NCI-H187 treated with DMSO at 0.1 percent for 48 hours (cell line): ENCODE measurements at places on chromosomes 1 and 21.

- no peak for DNase-seq
Observed at GRCh38 chr1:15884477-15884876, 37.0 kb downstream of the SPEN start.

DNA sequence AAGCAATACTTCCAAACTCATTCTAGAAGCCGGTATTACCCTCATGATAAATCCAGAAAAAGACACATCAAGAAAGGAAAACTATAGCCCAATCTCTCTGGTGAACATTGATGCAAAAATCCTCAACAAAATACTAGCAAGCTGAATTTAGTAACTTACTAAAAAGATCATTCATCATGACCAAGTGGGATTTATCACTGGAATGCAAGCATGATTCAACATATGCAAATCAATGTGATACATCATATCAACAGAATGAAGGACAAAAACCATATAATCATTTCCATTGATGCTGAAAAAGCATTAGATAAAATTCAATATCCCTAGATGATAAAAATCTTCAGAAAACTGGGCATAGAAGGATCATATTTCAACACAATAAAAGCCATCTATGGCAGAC lies 402.9 kb downstream of the TGFB2 start:
- no peak for DNase-seq

GRCh38 chr1:111471012-111471411 lies 2.8 kb upstream of the C1orf162 start:
- DNase-seq: no peak

GRCh38 chr1:197314682-197315081 lies 46.6 kb downstream of the CRB1 start:
- no peak for DNase-seq

- DNase-seq: no peak
Observed at GRCh38 chr1:247299723-247300381, 31.8 kb downstream of the ZNF496 start.

DNA sequence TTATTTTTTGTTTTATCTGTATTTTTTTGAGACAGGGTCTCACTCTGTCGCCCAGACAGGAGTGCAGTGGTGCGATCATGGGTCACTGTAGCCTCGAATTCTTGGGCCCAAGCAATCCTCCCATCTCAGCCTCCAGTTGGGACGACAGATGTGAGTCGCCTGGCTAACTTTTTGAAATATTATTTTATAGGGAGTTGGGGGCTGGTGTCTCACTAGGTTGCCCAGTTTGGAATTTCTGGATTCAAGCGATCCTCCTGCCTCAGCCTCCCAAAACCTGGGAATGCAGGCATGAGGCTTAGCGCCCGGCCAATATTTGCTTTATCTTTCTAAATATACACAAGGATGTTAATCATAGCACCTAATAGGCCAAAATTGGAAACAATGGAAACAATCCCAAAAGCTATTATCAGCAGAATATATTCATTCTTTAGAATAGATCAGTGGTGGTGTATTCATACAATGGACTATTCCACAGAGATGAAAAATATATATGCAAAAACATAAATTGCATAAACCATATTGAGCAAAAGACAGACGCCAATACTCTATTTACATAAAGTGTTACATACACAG lies 55.9 kb downstream of the DAP3 start:
- no peak for DNase-seq

DNA sequence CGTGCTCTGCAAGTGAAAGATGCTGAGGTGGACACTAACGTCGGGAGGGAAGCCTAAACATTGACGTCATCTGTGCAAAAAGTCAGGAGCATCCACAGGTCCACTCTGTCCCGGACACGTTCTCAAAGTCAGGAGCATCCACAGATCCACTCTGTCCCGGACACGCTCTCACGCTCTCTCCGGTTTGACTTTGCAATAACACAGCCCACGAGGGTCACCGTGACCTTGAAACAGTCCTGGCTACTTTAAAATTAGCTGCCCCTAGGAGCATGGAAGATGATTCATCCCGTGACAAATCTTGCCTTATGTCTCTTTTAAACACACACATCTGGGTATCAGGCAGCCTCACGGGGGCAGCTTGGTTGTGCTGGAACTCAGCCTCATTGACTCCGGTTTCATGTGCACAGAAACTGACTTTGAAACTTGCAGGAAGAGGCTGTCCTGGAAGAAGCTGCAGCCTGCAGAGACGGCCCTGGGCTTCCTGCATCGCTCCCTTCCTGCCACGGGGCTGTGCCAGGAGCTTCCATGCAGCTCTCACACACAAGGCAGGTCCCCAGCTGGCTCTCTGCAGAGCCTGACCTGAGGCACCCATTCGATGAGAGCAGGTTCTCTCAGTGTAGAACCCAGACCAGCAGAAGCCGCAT lies 18.1 kb upstream of the COL18A1 start:
- no peak for DNase-seq

GRCh38 chr1:117093091-117093534 lies 28.4 kb downstream of the TRIM45 start:
- no peak for DNase-seq

GRCh38 chr1:14915356-14916054 lies 238.0 kb upstream of the TMEM51 start:
- DNase-seq: no peak

GRCh38 chr1:233939451-233939850 lies 35.0 kb downstream of the SLC35F3 start:
- DNase-seq: no peak

GRCh38 chr1:218496561-218496960 lies 151.4 kb downstream of the TGFB2 start:
- DNase-seq: no peak

- no peak for DNase-seq
Observed at GRCh38 chr1:908661-909060, 15.1 kb upstream of the SAMD11 start.

DNA sequence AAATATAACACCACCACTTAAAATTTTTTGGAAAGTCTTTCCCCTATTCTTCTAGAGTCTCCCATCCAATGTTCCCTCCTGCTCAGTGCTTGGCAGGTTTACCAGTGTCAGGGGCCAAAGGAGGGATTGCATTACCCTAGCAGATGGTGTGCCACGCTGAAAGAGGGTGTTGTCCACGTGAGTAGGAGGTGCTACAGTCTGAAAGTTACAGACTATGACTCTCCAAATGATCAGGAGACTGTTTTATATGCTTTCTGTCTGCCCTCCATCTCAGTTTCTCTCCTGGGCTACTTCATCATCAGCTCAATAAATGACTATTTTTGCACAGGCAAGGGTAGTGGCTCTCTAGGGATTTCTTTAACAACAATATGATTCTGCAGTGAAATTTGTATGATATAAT lies 31.3 kb upstream of the ANGPTL7 start:
- no peak for DNase-seq

DNA sequence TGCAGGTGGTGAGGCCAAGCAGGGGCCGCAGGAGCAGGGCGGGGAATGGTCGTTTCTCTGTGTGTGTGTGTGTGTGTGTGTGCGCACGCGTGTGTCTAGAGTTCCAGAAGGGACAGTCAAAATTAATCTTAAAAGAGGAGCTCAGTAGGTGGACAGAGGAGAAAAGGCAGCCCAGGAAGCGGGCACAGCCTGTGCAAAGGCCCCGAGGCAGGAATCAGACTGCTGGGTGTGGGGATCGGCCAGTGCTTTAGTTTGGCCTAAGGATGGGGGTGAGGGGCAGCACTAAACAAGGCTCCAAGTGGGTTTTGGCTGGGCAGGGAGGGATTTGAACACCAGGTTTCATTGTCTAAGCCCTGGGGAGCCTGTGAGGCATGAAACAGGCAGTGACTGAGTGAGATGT lies 21.7 kb downstream of the EPHA8 start:
- DNase-seq: no peak

DNA sequence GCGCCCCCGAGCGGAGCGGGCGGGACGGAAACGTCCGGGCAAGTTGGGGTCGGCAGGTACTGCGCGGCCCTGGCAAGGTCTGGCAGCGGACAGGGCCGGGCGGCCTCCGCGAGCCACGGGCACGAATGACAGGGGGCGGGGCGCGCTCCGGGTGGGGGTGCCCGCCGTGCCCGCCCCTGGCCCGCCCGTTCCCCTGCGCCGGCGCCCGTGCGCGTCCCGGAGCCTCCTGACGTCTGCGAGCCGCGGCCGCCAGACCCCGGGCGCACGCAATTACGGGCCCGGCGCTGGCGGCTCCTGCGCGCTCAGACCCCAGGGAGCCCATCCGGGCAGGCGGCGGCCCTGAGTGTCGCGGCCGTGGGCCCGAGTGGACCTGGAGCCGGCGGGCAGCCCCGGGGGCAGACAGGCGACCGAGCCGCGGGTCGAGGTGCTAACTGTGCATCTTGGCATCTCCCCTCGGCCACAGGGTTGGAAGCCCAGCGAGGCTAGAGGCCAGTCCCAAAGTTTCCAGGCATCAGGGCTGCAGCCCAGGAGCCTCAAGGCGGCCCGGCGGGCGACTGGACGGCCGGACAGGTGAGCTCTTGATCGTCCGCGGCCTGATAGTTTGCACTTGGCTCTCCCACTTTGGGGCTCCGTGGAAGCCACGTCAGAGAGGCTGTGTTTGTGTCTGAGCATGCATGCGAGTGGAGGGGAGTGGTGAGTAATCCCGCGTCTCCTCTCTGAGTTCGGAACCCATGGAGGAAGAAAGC lies 918 bp downstream of the MIB2 start:
- no peak for DNase-seq

GRCh38 chr21:19553919-19554615 lies 1150.5 kb upstream of the TMPRSS15 start:
- DNase-seq: no peak

GRCh38 chr1:220894025-220894923 lies 15.0 kb downstream of the HLX start:
- no peak for DNase-seq

GRCh38 chr1:153447498-153448170 lies 12.8 kb downstream of the S100A7 start:
- no peak for DNase-seq
